DMS79 treated with DMSO at 0.1 percent for 48 hours (cell line): ENCODE measurements at places on chromosomes 2 and 18.

DNA sequence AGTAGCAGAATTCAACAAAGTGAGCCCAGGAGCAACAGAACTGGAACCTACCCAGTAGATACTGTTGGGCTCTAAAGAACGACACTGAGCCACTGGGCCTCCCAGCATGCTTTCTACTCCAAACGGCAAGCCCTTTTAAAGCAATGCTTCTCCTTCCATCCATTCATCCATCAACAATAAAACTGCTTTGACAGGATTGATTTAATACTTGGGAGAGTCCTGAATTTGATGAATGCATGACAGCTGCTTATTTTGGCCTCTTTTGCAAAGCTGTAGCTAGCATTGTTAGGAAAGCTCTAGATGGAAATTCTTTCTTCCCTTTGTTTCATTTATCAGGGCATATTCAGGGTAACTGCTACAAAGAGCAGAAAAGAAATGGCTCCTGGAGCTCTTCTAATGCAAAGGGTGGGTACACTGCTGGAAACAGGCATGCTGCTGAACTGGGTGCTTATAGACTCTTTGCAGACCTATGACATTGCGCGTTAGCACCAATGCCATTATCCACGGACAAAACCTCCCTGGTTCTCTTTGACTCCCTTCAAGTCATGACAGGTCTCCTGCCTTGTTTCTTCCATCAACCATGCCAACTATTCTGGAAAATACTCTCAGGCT is 138.4 kb upstream of the HNRNPA3 start:
- DNase-seq, result no peak

- no peak for DNase-seq
These were observed 64.6 kb downstream of the SPTBN1 start for GRCh38 chr2:54520687-54521086.

DNA sequence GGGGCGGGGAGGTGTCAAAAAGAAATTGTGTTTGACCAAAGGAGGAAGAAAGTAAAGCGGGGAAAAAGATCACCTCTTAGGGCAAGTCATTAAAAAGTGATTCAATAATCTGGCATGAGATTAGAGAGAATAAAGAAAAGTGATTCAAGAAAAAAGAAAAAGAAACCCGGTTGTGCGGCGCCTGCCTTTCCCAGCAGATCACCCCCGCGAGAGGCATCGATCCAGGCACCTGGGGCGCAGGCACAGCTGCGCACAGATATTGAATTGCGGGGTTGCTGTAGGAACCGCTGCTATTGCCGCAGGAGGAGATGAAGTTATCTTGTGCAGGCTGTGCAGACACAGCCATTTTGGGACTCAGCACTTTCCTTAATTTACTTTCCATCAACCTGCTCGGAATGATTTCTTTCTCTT is 71.2 kb downstream of the PLB1 start:
- DNase-seq, result peak; percentile 68

DNA sequence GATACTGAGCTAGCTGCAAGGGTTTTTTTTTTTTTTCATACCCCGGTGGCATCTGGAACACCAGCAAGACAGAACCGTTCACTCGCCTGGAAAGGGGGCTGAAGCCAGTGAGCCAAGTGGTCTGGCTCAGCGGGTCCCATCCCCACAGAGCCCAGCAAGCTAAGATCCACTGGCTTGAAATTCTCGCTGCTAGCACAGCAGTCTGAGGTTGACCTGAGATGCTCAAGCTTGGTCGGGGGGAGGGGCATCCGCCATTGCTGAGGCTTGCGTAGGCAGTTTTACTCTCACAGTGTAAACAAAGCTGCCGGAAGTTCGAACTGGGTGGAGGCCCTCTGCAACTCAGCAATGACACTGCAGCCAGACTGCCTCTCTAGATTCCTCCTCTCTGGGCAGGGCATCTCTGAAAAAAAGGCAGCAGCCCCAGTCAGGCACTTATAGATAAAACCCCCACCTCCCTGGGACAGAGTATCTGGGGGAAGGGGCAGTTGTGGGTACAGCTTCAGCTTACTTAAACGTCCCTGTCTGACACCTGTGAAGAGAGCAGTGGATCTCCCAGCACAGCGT is 5.1 kb upstream of the MIB1 start:
- DNase-seq, result no peak

DNA sequence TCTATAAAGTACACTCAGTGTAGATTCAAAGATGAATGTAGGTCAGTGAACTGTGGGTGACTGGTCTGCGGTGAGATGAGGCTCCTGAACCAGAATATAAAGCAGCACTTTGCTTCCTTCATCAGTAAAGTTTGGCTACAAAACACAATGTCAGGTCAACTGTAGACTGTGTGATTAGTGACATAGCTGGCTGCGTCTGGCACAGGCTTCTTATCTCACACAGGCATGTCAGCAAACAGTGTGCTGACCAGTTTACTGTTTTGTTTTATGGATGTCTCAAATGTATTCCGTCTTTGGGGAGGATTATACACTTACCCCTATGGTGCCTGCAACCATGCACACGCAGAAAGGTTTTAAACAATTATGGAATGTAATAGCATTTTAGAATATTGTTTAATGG is 87.1 kb downstream of the ZNF236 start:
- DNase-seq, result no peak

GRCh38 chr2:183892315-183892941 is 705.9 kb upstream of the ZNF804A start:
- no peak for DNase-seq

DNA sequence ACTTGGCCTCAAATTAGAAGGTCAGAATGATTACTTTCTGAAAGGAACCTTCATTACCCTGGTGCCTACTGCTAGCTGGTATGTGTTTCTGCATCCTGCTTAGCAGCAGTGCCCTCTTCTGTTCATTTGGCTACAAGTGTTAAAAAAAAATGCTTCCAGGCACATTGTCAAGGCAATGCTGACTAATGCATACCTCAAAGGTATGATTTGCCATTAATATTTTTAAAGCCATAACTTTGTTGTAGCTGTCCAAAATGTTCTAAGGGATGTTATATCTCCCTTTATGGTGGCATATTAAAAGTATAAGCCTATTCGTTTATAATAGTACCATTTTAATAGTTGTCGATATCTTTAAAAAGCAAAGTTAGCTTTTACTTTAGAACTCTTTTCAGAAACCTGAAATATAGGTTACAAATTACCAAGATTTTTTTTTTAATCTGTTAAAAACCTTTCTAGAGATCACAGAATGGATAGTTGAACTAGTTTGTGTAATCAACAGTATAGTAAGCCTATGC is 52.0 kb upstream of the FAM171B start:
- DNase-seq, result peak; percentile 13

GRCh38 chr2:73704285-73704684 is 32.9 kb downstream of the TPRKB start:
- no peak for DNase-seq

- no peak for DNase-seq
These were observed 85.1 kb downstream of the CTAGE1 start for GRCh38 chr18:22332590-22332989.

GRCh38 chr2:176508984-176509740 is 239.9 kb downstream of the MTX2 start:
- DNase-seq, result no peak

DNA sequence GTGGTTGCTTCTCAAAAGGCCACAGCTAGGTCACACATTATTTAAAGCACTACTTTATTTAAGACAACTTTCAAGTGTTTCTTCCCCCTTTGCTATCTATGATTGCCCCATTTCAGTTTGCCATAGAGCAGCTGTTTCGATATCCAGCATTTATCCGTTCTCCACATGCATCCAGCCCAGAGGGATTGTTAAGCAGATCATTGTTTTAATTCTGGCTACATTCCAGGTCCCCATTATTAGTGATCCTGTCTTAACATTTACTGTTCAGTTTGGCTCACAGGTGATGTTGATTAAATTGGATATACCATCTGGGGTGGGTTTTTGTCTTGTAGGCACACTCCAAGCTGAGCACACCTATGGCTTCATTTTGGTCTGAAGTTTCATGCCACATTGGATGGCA is 638.7 kb downstream of the ZEB2 start:
- no peak for DNase-seq

- DNase-seq, result no peak
These were observed 83.1 kb downstream of the CDC42EP3 start for GRCh38 chr2:37588316-37588777.

DNA sequence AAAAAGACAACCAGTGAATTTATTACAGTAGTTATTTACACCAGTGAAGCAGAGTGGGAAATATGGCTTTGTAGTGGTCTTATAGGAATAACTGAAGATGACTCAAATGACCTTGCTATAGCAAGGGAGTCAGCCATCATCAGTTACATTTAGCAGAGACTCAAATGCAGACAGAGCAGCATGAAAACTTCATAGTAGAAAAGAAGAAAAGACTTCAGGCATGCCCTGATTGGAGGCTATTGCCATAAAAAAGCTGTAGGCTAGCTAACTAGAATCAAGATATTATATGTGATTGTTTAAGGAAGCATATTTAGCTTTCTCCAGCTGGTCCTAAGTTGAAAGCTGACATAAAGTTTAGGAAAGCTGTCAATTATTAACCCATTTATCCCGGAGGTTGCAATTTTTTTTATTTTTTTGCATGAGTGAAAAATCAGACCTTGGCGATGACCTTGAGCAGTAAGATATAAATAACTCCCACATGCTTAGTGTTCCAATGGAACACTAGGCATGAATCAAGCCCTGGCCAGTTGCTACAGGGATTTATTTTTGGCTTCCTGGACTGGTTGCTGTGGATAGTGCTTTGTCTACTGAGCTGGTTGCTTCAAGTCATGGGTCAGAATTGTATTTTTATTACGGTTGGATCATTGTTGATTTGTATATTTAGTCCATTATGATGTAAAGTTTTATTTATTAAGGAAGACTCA is 675.6 kb upstream of the VRK2 start:
- no peak for DNase-seq

GRCh38 chr18:14922031-14922430 is 174.1 kb downstream of the ANKRD30B start:
- no peak for DNase-seq

- DNase-seq, result no peak
These were observed 36.8 kb upstream of the VPS54 start for GRCh38 chr2:64056021-64056420.

GRCh38 chr2:241974851-241975592 is 105.5 kb downstream of the RTP5 start:
- DNase-seq, result no peak

DNA sequence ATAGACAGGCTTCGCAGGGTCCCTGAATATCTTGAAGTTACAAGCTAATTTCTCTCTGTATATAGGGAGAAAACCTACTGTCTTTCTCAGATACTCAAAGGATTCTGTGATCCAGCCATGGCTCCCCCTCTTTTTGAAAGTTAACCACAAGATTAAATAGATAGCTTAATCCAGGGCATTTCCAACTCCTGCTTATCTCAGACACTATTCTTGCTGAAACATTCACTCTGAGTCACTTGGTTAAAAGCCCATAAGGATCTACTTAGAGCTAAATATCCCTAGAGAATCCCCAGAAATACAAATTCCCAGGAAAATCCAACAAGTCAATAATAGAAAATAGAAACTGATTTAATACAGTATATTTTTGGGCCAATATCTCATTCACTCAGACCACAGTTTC is 179.1 kb upstream of the LYPD1 start:
- DNase-seq, result no peak

DNA sequence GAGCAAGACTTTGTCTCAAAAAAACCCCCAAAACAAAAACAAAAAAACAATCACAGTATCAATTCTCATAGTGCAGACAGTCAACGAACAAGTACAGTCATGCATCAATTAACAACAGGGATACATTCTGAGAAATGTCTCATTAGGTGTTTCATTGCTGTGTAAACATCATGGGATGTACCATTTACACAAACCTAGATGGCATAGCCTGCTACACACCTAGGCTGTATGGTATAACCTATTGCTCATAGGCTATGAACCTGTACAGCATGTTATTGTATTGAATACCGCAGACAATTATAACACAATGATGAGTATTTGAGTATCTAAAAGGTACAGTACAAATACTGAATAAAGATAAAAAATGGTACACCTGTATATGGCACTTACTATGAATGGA is 67.8 kb upstream of the LMAN1 start:
- DNase-seq, result no peak

DNA sequence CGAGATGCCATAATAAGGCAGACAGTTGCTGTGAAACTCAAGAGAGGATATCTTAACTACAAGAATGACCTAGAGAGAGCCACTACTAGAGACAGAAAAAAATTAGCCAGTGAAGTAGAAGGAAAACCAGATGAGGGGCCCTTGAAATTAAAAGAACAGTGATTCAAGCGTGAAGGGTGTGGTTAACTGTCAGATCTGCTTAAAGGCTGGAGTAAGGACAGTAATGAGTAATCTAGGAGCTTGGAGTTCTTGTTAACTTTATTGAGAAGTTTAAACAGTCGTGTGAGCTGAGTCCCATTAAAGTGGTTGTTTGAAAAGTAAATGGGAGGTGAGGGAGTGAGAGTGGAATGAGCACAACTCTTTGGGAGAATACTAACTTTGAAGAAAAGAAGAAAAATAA is 21.3 kb downstream of the PIGN start:
- DNase-seq, result no peak

DNA sequence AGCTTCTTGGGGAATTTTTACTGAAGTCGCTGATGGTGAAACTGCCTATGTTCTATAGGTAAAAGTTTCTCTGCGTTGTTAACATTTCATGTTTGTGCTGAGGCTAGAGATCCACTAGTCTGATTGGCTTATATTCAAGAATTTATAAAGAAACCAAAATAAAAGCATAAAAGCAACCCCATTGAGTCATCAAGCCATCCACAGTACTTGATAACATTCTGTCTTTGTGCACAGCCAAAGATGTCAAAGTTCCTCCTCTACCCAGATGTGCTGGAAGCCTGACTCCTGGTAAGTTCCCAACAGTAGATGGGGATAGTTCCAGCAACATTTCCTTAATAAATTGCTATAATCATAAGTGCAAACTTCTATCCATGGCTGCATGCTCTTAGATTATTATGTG is 107.8 kb downstream of the TANC1 start:
- no peak for DNase-seq

- no peak for DNase-seq
These were observed 22.3 kb upstream of the ERICH2 start for GRCh38 chr2:170747921-170748320.

- no peak for DNase-seq
These were observed 13.3 kb upstream of the PPP4R1 start for GRCh38 chr18:9627642-9628041.

- DNase-seq, result no peak
These were observed 521.5 kb upstream of the NRXN1 start for GRCh38 chr2:51553476-51553875.

DNA sequence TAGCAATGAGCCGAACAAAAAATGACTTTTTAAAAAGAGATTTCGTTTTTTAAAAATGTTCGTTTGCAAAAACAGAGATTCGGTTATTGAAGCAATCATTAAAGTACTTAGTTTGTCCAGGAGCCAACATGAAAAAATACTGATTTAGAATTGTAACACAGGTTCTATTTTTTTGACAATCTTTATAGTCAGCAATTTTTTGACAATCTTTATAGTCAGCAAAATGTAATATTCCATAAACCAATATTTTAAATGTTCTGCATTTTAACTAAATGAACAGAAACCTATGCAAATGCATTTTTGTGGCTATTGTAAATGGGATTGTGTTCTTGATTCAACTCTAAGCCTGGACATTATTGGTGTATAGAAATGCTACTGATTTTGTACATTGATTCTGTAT is 161.8 kb downstream of the DSEL start:
- no peak for DNase-seq
